ENCODE measurements at places on chromosomes 1 and 21.

- DNase-seq = no peak
Measured at GRCh38 chr1:18360251-18360650, 120.5 kb upstream of the KLHDC7A start.

GRCh38 chr1:116503546-116504307, 67.1 kb downstream of the CD58 start:
- DNase-seq = peak; percentile 51

GRCh38 chr1:66211521-66211920, 322.4 kb upstream of the SGIP1 start:
- no peak for DNase-seq

GRCh38 chr1:9275567-9276034, 17.1 kb upstream of the SPSB1 start:
- DNase-seq = no peak

GRCh38 chr1:23904748-23905357, 8.3 kb downstream of the CNR2 start:
- no peak for DNase-seq

DNA sequence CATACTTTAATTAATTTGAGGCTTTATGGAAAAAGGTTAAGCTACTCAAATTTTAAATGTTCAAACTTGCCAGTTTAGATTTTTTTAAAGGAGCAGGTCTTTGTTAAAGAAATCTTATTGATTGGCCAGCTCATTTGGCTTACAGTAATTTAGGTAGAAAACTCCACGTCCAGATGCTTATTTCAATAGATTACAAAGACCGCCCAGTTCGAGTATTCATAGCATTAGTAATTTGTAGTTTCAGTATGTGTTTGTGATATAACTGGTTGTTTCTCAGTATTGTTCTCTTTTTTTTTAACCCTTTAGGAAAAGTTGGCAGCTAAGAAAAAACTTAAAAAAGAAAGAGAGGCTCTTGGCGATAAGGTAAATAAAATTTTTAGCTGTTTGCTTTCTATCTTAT, 1.6 kb downstream of the RPF1 start:
- no peak for DNase-seq

- no peak for DNase-seq
Measured at GRCh38 chr1:52567943-52568342, 15.1 kb upstream of the TUT4 start.

- DNase-seq = no peak
Measured at GRCh38 chr1:109621379-109622136, 1.9 kb downstream of the AMPD2 start.

- DNase-seq = no peak
Measured at GRCh38 chr1:196461521-196461920, 146.7 kb downstream of the KCNT2 start.

DNA sequence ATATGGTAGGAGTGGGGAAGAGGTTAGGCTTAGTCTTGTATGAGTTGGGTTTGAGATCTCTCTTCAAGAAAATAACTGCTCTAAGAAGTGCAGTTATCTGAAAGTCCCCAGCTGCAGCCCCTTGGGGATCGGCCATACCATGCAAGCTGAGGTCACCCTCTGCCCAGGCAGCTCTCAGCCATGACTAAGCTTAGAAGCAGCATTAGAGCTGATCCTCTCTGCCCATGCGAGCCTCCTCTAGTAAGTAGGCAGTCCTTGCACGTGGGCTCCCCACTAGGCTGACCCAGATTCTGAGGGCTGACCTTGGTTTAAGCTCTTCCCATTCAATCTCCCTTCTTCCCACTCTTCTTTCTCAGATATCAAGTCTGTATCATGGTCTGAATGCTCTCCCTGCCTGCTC, 121.0 kb upstream of the UBE2U start:
- no peak for DNase-seq

- DNase-seq = no peak
Measured at GRCh38 chr1:64424412-64424811, 45.5 kb upstream of the CACHD1 start.

DNA sequence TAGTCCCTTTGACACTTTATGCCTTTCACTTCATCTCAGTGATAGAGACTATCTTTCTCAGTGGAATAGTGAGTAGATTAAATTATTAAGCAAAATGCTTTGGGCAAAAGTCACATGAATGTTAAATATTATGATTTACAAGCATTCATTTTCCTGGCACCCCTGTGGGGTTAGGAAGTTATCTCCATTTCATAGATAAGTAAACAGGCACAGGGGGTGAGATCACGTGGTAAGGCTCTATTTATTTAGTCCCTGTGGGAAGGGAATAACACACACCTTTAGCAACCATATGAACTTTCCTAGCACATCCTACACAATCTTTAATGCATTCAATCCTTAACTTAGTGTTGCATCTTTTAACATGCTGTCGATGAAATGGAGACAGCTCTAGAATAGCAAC, 12.3 kb downstream of the PSMB2 start:
- DNase-seq = no peak

- no peak for DNase-seq
Measured at GRCh38 chr21:45889961-45890360, 91.6 kb upstream of the COL6A1 start.

DNA sequence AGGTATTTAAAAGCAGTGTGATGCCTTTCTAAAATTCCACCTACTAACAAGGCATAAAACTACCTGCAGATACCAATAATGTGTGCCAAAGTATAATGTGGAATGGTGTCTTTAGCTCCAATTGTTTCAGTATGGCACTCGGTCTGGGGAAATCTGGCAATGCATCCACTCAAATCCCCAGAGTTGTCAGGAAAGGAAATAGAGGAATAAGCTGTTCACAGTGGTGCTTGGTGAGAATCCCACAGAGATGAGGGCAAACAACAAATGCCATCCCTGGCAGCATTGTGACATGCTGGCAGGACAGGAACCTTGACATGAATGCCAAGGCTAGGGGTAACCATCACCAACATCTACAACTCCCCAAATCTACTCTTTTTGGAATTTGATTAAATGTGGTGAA, 240.7 kb downstream of the BARHL2 start:
- no peak for DNase-seq

DNA sequence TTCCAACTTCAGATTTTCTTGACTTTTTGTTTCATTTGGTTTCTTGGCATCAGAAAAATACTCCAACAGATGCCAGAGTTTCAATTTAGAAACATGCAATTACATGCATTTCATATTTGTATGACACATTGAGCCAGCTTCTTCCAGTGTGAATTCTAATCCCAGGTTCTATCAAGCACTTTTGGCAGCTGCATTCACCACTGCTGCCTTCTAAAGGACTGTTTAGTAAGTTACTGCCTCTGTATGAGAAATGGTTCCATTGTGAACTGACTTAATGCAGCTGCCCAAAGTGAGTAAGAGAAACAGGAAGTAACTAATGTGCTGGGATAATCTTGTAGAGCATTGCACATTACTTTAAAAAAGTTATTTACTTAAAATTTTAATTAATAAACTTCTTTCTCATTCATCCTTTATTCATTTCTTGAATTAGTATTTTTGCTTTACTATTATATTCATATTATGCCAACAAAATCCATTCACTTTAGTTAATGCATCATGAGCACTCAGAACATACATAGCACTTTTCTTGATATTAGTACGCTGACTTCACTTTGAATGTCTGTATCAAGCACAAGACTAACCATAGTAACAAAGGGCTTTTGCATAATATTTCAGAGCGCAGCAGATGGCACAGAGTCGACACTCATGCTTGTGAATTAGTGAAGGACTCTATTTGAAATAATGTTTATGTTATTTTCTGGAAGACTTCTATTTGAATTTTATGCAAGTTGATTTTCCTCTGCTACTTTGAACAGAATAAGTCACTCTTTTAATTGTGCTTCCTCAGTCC, 9.8 kb downstream of the RGS18 start:
- no peak for DNase-seq

GRCh38 chr21:27333096-27333495, 366.2 kb upstream of the ADAMTS5 start:
- DNase-seq = no peak

DNA sequence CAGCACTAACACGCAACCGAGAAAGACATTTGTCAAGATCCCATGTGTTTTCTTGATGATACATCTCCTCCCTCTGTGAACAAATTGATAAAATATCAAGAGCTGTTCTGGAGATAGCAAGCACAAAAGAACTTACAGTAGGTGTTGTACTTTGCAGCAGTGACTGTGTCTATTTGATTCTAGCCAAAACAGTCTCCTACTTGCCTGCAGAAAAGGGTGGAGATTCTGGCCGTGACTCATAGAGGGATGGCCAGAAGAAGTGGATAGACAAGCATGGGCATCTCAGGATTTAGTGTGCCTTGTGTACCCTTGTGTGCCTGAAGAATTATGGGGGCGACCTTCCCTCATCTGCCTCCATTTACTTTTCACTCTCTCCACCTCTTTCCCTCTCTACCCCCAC, 458.4 kb upstream of the LRRC7 start:
- no peak for DNase-seq

GRCh38 chr1:157170677-157171515, 32.7 kb upstream of the ETV3 start:
- DNase-seq = no peak

GRCh38 chr1:220222939-220223338, 49.3 kb downstream of the RAB3GAP2 start:
- DNase-seq = no peak

GRCh38 chr1:44784094-44785028, 3.6 kb downstream of the BEST4 start:
- no peak for DNase-seq

DNA sequence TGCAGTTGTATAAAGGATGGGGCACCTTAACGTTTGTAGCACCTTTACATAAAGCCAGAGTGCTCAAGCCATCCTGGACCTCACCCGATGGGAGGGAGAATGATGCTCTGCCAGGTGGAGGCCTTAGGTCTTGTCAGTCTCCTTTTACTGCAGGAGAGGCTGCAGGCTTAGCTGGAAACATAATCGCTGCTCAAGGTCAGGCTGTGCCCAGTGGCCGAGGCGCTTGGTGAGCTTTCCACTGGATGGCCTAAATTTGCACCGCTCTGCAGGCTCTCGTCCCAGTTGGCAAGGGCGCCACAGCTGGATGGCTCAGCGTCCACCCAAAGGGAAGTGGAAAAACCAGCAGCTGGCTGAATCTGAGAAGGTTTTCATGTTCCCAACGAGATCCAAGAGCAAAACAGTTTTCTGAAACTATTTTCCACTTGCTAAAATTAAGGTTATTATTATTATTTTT, 438.9 kb downstream of the CAMTA1 start:
- DNase-seq = no peak

DNA sequence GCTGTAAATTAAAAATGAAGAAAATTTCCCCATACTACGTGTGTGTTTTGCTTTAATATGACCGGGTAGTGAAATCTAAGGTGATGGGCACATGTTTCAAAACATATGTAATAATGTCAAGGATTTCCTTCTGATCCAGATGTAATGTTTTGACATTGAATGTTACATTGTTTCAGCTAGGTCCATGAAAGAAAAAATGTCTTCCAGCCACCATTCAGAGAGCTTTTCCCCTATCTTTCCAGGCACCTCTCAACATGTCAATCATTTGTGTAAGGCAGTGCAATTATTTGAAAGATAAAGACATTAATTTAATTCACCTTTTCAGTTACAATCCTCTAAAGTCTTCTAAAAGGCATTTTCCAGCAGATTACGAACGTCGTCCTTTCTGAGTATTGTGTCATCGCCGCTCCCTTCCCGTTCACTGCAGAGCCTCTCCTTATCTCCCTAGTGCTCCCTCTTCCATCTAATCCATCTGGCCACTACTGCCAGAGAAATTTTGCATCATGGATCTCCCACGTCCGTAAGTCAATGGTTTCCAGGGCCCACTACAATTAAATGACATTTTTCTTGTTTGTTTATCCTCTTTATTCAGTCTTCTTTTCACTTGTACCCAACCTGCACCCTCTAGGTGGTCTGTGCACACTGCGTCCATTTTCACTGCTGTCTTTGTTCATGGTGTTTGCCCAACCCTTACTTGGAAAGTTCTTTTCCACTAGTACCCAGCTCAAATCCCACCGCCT, 1.3 kb upstream of the VAMP3 start:
- DNase-seq = no peak

- DNase-seq = no peak
Measured at GRCh38 chr1:94550800-94551241, 9.3 kb upstream of the F3 start.

- no peak for DNase-seq
Measured at GRCh38 chr1:10188133-10188650, 22.2 kb upstream of the KIF1B start.

- DNase-seq = no peak
Measured at GRCh38 chr1:85708829-85709227, 595 bp upstream of the ZNHIT6 start.

- no peak for DNase-seq
Measured at GRCh38 chr1:117051224-117052064, 8.7 kb upstream of the TTF2 start.

DNA sequence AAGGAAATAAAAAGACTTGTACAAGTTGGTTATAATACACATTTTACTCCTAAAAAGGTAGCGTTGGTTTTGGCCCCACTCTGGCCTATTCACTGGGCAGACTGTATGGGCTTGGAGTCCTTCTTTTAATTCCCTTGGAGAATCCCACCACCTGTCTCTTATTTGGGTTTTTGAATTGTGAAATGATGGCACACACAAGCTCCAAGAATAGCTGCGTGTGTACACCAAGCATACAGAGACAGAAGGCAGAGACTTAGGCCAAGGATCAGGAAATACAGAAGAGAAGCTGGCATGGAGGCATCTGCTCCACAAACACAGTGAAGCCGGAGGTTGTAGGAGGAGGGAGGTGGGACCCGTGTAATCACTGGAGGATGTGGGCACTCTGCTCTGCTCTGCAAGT, 29.1 kb downstream of the DDR2 start:
- DNase-seq = no peak

GRCh38 chr1:109350655-109351054, 43.8 kb upstream of the MYBPHL start:
- DNase-seq = no peak

- DNase-seq = no peak
Measured at GRCh38 chr1:174995916-174996315, 3.8 kb upstream of the CACYBP start.

GRCh38 chr1:65357291-65357960, 48.1 kb downstream of the DNAJC6 start:
- DNase-seq = no peak

GRCh38 chr1:33369764-33370163, 48.9 kb upstream of the A3GALT2 start:
- no peak for DNase-seq

- no peak for DNase-seq
Measured at GRCh38 chr1:53663529-53664300, 75.2 kb downstream of the GLIS1 start.

GRCh38 chr1:29539971-29540370, 303.6 kb downstream of the PTPRU start:
- DNase-seq = no peak

- no peak for DNase-seq
Measured at GRCh38 chr1:89523572-89524368, 859 bp upstream of the LRRC8B start.

GRCh38 chr1:211517006-211517405, 25.0 kb upstream of the RD3 start:
- DNase-seq = no peak

- DNase-seq = no peak
Measured at GRCh38 chr1:230163719-230164118, 96.7 kb downstream of the GALNT2 start.

- no peak for DNase-seq
Measured at GRCh38 chr1:22806584-22806983, 95.9 kb downstream of the EPHB2 start.
